ENCODE measurements at places on chromosomes 5 and 9.

DNA sequence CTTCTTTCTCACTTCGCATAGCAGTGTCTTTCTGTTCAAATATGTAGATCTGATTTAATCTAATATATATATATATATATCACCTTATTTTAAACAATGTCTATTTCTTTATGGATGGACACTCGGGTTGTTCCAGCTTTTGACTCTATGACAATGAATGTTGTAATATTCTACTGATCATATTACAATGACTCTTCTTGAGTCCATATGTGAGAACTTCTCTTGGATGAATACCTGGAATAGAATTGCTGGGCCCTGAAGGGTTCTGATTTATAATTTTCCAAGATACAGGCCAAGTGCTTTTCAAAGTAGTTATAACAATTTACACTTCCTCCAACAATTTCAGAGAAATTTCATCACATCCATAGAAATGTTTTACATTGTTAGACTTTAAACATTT is 28.8 kb downstream of the NTRK2 start:
- DNase-seq, result no peak

GRCh38 chr5:59725392-59725767 is 168.1 kb downstream of the PDE4D start:
- DNase-seq, result no peak

DNA sequence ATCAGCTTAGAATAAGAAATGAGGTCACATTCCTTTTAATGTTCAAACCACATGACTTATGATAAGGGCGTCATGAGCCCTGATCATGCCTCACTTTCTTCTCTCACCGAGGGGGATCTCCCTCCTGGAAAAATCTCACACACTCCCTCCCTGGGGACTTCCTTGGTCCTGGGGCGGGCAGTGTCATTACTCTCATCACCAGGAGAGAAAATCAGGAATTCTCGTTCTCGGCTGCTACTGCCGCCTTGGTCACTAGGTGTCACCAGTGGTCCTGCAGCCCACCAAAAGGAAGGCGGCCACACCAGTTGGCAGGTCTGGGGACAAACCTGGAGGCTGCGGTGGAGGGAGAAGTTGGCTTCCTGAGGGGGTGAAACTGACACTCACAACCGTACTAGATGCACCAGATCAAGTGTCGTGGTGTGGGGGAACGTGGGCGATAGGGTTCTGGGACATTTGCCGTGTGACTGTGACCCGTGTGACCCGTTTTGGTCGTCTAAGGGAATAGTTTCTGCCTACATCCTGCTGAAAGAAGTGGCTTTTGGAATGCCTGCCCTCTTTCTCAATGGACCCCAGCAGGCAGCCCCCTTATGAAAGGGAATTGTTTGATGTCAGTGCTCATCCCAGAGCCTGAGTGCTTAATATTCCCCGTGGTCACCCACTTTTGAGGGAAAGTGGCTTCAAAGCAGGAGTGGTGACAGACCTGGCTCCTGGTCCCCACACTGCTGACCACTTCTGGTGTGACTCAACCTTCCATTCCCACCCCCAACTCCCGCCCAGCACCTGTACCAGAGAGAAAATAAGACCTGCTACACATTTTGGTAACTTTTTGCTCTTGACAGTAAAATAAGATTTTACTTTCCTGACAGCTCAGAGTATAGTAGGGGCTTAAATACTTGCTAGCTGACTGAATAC is 63.2 kb downstream of the ACER2 start:
- DNase-seq, result peak; percentile 5

DNA sequence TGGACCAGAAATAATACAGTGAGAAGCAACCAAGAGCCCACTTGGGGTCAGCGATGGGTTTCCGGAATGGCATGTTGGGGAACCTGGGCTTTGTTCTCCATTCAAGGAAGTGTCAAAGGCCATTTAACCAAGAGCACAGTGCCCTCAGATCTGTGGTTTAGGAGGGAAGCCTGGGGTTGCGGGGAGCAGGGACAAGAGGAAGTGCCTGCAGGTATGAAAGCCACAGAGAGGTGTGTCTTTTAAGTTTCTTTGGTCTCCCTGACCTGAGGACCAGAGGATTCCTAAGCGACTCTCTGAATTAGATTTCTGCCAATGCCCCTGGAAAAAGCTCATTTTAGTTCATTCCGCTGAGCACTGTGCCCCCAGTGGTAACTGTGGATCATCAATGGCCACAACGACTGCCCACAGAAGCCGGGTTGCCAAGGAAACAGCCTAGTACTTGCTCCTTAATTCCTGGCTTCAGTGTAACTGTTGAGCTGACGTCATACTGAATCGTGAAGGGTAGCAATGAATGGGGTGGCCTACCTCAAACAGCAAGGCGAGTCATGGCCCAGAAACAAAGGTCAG is 107.3 kb upstream of the SPIN1 start:
- no peak for DNase-seq

DNA sequence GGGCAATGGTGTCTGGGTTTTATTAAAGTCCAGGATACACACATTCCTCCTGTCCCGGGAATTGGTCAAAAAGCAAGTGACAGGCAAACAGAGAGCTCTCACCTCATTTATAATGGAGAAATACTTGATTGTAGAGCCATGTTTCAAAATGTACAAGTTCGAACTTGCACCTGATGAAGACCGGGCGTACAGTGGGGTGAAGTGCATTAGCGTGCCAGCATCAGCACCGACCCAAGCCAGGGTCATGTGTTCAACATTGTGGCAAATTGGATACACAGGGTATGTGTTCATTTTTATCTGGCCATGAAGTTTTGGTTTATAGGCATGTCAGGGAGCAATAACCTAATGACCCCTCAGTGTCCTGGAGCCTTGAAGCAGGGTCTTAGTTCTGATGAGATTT is 472.5 kb downstream of the IRX1 start:
- DNase-seq, result no peak

GRCh38 chr9:81032030-81032572 is 657.2 kb downstream of the TLE1 start:
- no peak for DNase-seq

GRCh38 chr5:167623354-167623753 is 668.1 kb upstream of the WWC1 start:
- DNase-seq, result no peak

DNA sequence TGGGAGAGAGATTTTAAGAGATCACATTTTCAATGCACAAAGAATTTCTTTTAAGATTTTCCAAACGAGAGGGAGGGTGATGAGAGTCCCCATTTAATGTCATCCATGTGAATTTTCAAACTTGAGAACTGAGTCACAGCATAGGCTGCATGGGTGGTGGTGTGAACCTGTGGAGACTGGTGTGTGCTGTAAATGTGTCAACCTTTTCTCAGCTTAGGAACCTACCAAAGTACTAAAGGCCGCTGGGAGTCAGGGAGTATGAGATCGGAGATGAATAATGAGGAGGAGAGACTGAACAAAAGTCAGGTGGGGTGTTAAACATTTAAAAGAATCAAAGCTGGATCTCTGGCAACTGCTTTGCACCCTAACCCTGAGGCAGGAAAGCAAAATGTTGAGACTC is 7.5 kb downstream of the ALDH1A1 start:
- no peak for DNase-seq

DNA sequence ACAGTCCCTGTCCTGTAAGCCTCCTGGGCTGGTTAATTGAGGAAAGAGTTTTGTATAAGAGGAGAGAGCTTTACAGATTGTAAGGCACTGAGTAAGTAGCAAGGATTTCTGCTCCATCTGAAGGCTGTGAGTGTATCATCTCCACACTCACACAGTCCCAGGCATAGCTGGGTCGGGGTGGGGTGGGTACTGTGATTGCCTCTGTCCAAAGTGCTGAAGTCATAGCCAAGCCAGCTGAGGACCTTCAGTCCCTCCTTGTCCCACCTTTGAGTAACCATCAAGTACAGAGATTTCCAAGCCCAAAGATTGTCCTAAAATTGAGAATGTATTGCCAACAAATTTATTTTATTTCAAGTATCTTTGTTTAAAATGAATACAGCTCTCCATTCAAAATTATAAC is 5.5 kb upstream of the DNAJB5 start:
- DNase-seq, result no peak

GRCh38 chr5:40073927-40074326 is 605.8 kb upstream of the PTGER4 start:
- no peak for DNase-seq

- no peak for DNase-seq
Measured at GRCh38 chr5:125422342-125422741, 675.9 kb upstream of the ZNF608 start.

DNA sequence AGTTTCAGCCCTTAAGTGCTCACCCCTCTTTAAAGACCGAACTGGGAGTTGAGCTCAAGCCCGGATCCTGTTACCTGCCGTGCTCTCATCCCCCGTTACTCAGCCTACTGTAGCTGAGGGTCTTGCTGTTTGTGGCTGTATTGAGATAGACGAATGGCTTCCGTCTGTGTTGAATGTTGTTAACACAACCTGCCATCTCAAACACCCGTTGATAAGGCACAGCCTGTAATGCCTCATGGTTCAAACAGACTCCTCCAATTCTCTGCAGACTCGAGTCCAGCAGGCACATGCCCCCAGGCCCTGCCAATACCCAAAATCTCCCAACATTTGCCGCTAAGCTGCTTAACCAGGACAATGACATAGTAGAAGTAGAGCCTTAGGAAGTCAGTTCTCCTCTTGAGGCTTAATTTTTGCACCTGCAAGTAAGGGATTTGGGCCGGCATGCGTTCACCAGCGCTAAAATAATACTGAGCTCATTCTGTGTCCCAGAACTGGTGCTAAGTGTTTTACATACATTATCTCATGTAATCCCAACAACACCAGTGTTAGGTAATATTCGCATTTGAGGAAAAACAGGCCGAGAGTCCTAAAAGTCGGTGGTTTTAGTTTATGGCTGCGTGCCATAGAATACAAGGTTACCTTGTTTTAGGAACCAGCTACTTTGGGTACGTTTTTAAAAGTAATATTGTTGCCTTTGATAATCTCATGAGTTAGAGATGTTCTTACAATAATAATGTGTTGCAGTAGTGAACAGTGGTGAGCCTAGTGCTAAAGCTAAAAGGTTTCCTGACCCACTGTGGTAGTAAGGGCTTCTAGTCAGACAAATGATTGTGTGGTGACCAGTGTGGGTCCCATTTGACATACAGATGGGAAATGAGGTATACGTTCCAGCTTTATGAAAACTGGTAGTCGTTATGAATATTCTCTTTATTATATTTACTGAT is 1.5 kb upstream of the RFX3 start:
- DNase-seq, result peak; percentile 56

- DNase-seq, result no peak
Measured at GRCh38 chr5:122880749-122881148, 35.3 kb downstream of the SNX24 start.

GRCh38 chr9:126472948-126473298 is 140.8 kb upstream of the LMX1B start:
- DNase-seq, result no peak

GRCh38 chr5:152388610-152389009 is 16.5 kb downstream of the NMUR2 start:
- no peak for DNase-seq

GRCh38 chr9:36876056-36876455 is 158.0 kb downstream of the PAX5 start:
- DNase-seq, result no peak

DNA sequence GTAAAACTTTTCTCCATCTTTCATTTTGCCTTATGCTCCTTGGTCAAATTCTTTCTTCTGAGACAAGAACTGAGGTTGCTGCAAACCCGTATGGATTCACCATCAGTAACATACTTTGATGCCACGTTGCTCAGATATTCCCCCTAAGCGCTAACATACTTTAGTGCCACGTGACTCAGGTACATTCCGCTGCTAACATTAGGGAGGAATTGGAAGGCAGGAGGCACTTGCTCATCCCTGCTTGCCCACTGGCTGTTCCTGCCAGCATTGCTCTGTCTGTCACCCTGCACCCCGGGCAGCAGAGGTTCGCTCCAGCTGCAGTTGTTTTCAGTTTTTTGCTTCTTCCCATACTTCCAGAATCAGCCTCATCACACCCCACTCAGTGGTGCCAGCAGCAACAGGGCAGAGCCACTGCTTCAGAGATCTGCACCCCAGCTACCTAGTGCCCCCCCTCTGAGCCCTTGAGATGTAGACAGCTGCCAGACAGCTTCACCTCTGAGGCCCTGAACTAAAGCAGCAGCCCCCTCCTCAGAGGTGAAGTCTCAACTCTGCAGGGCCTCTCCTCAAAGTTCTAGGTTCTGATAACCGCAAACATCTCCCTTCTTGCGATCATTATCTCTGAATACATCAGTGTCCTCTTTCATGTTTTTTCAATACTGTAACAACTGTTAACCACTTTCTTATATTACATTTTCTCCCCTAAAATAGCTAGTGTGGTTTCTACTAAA is 228.0 kb upstream of the KIF2A start:
- no peak for DNase-seq

DNA sequence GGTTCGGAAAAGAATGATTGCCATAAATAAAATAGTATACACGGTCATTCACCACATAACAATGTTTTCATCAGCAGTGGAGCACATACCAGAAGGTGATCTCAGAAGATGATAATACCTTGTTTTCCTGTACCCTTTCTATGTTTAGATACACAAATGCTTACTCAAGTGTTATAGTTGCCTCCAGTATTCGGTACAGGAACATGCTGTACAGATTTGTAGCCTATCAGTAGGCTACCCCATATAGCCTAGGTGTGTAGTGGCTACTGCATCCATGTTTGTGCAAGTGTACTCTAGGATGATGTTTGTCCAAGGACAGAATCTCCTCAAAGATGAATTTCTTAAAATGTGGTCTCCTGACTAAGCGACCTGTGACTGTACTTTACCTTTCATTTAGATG is 59.2 kb downstream of the ICE1 start:
- DNase-seq, result no peak

- no peak for DNase-seq
Measured at GRCh38 chr5:174532455-174533453, 191.6 kb upstream of the MSX2 start.

GRCh38 chr9:96027251-96028131 is 152.0 kb downstream of the ERCC6L2 start:
- no peak for DNase-seq

DNA sequence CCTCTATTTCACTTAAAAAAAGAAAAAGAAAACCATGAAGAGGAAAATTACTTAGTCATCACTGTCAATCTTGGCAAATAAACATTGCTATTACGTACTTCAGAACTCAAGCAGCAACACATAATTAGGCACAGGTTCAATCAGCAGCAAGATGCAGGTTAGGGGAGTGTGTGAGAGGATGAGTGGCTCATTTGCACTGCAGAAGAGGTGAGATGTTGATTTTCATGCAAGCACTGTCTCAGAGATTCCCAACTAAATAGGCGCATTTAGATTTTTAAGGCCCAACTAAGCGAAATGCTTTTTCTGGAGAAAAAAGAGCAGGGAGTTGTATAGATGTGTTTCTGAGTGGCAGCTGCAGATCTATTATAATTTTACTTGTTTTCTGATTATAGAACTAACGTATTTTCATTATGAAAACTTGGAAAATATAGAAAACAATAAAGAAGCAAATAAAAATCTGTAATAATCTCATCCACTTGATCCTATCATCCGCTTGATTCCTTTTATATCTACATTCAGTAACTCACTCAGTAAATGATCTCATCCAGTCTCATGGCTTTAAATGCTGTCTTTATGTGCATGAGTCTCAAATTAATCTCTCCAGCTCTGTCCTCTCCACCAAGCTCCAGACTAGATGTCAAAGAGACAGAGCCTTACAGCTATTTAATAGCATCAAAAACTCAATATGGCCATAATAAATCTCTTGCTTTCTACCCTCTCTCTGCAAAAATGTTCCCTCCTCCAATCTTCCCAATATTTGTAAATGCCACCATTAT is 162.5 kb downstream of the ZNF462 start:
- peak; percentile 7 for DNase-seq

- no peak for DNase-seq
Measured at GRCh38 chr5:127997201-127997704, 86.3 kb upstream of the SLC12A2 start.

GRCh38 chr9:133050781-133051180 is 11.0 kb upstream of the CEL start:
- no peak for DNase-seq

GRCh38 chr9:28318515-28318914 is 745.2 kb upstream of the C9orf72 start:
- DNase-seq, result no peak

All from NCI-H1105 (cell line).